ENCODE measurements at places on chromosomes 3 and 15.

GRCh38 chr3:196554205-196554604 is 14.1 kb downstream of the WDR53 start:
- no peak for DNase-seq

GRCh38 chr3:134294302-134295280 is 43.9 kb upstream of the RYK start:
- DNase-seq, result no peak

DNA sequence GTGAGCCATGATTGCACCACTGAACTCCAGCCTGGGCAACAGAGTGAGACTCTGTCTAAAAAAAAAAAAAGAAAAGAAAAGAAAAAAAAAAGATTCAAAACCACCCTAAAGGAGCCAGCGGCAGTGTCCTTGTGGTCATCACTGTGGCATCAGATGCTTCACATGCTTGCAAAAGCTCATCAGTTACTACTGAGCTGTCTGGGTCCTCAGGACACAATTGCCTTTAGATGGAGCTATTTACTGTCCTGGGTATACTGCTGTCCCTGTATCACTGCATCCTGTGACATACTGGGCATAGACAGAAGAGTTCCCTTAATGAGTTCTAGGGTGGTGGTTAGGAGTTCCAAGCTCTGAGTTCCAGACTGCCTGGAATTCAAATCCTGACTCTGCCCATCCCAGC is 85.8 kb downstream of the LINGO1 start:
- DNase-seq, result no peak

GRCh38 chr3:79203144-79203519 is 564.7 kb downstream of the ROBO1 start:
- no peak for DNase-seq

DNA sequence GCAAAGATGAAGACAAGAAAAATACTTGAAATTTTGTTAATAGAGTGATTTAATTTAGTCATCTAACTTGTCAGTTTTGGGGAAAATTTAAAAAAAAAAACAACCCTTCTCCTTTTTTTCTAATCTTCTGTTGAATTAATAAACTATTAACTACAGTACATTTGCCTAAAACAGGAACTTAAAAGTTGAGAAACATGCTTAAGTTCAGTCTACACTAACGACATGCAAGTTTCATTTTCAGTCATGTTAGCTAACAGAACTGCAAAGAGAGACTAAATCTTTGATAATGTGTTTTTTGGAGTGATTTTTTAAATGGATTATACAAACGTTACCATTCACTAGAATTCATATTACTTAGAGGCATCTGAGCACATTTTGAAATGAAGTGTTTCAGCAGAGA is 71.9 kb upstream of the MBNL1 start:
- no peak for DNase-seq

DNA sequence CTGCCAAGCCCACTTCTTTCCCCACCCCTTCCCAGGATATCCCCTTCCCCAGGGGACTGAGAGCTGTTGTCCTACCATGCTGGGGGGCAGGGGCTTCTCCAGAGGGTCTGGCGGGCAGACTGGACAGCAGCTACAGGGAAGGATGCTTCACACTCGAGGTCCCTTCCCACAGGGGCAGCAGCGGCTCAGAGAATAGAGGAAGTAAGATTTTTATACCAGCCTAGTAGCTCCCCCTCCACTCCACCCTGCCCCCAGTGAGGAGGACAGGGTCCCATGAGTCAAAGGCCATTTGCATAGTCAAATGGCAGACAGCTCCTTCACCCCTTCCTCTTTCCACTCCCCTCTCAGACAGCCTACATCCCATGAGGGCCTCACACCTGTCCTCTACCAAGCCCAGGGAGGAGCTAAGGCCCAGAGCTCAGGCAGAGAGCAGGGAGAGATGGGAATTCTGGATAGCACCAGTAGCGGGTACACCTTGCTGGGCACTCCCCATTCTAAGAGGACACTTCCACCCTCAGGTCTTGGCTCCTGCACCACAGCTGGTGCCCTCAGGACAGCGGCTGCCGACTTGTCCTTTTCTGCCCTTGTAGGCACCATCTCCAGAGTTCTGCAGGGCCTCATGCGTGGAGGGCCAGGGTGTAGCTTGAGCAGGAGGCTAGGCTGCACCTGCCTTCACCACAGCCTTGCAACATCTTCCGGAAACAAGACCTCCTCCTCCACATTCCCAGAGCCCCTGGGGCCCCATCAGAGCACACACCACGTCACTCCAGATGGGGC is at the start of gene TLR9:
TSS of gene TLR9 (minus strand) at position 194 of the 777 bp plus-strand sequence. CDS start at position 78, 116 bp downstream.
- no peak for DNase-seq

GRCh38 chr3:32303977-32304881 is 65.7 kb downstream of the CMTM8 start:
- DNase-seq, result no peak
